Fibroblast of skin of abdomen (primary cell): ENCODE measurements at places on chromosomes 1 and 21.

DNA sequence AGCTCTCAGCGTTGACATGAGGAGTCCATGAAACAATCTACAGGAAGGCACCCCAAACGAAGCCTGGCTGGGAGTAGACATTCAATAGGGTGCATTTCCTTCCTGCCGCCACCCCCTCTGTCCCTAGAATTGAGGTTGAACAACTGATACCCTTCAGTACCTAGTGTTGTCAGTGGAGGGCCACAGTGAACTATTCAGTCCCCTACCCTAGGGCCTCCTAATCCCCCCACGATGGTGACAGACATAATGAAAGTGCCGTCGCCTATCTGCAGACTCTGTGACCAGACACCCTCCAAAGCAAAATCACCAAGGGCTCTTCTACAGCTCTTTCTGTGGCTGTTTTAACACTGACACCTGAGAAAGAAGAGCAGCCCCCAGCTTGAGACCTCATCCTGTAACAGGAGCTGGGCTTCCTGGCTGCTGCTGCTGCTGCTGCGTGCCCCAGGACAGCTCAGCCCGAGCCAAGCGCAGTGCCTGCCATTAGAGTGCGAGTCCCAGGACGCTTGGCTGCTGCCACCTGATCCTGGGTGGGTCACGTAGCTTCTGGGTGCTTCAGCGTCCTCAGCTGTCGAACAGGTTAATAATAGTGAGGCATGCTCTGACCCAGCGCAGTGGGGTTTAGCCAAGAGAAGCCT is 183.0 kb downstream of the ZBTB18 start:
- no peak for DNase-seq

GRCh38 chr1:201429736-201430501 is 8.4 kb upstream of the TNNI1 start:
- no peak for DNase-seq

- DNase-seq: no peak
Observed at GRCh38 chr1:154772606-154773506, 97.2 kb downstream of the KCNN3 start.

DNA sequence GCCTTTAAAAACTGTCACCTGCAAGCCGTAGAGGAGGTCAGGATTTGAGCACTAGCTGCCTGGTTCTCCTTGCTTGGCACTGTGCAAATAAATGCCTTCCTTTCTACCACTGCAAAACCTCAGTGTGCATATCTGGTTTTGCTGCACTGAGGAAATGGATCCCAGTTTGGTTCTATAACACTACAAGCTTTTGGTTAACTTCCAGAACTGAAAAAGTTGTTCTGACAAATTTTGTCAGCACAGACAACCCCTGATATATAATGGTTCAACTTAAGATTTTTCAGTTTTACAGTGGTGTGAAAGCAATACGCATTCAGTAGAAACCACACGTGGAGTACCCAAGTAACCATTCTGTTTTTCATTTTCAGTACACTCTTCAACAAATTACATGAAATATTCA is 29.8 kb upstream of the GALNT2 start:
- no peak for DNase-seq

GRCh38 chr1:47630346-47630745 is 192.5 kb downstream of the FOXD2 start:
- no peak for DNase-seq

DNA sequence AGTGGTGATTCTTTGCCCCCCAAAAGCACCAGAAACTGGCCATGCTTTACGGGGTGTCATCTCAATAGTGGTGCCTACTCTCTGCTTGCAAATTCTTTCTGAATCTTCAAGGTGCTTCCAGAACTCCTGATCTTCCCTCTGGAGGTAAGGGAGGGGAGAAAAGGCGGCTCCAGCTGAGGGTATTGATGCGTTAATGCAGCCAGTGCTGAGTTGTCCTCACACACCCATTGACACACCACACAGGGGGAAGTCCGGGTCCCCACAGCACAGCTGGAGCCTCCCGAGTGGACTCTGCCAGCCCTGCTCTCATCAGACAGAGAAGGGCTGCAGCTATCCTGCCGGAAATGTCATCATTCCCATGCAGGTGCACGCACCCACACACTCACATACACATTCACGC is 1.2 kb downstream of the VSIG8 start:
- DNase-seq: no peak

GRCh38 chr1:156704166-156704711 is 1.1 kb downstream of the CRABP2 start:
- no peak for DNase-seq

DNA sequence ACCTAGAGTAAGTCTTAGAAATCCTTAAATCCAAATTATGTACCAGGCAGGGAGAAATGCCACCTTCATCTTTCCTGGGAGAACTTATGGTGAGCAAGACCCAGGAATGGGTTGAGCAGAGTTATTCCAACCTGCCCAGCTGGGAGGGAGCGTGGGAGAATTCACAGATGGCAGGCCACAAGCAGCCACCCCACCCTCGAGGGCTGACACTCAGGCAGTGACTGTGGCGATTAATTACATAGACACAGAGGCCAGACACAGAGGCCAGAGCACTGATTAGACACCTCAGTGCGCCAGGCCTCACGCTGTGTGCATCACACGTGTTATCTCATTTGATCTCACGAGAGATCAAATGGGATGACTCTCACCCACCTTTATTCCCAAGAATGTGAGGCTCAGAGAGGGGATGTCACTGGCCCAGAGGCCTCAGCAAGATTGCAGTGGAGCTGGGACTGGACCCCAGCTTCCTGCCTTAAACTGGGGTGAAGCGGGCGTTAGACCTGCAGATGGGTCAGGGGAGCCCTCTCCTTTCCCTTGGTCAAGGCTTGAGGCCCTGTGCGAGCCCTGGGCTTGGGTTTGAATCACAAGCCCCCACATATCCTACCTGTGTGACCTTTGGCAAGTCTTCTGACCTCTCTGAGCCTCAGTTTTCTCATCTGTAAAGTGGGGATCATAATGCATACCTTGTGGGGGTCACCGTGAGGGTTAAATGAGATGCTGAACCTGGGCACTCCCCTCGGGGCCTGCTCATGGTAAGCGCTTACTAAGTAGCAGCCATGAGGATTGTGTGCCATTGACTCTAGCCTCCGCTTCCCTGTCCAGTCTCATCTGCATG is 28.8 kb upstream of the PADI4 start:
- no peak for DNase-seq

DNA sequence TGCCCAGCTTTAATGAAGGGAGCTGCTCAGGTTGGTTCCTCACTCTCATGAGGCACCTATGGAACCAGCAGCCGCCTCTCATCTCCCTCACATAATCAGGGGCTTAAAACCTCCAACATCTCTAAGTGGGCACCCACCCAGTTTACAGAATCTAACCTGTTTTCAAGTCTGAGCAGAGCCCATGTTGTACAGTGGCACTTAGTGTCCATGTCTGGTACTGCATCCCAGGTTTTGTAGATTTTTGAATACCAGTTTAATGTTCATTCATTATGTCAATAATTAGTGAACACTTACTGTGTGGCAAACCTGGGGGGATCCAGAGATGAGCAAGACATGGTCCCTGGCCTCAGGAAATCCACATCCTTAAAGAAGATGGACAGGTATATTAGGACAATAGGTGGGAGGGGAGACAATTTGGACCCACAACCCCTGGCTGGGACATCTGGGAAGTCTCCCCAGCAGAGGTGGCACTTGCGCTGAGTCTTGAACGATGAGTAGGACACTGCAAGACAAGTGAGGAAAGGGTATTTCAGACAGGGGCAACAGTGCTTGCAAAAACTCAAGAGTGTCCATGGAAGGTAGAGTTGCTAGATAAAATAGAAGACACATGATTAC is 83.3 kb downstream of the LACTBL1 start:
- peak; percentile 48 for DNase-seq

GRCh38 chr1:30523055-30524020 is 200.0 kb downstream of the MATN1 start:
- peak; percentile 92 for DNase-seq

DNA sequence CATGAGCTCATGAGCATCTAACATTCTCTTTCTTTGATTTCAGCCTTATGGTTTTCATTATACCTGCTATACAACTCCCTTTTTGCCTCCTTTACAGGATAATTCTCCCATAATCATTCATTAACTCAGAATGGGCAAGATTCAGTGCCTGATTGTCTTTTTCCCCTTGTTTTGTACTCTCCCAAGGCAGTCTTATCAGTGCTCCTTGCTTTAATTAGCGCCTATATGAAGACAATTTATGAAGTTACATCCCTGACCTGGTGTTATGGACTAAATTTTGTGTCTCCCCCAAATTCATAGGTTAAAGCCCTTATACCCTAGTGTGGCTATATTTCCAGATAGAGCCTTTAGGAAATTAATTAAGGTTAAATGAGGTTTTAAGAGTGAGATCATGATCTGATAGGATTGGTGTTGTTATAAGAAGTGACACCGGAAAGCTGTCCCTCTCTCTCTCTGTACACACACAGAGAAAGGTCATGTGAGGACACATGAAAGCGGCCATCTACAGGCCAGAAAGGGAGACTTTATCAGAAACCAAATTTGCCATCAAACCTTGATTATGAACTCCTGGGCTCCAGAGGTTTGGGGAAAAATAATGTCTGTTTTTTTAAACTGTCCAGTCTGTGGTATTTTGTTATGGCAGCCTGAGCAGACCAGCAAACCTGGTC is 185.8 kb upstream of the CHODL start:
- DNase-seq: no peak

DNA sequence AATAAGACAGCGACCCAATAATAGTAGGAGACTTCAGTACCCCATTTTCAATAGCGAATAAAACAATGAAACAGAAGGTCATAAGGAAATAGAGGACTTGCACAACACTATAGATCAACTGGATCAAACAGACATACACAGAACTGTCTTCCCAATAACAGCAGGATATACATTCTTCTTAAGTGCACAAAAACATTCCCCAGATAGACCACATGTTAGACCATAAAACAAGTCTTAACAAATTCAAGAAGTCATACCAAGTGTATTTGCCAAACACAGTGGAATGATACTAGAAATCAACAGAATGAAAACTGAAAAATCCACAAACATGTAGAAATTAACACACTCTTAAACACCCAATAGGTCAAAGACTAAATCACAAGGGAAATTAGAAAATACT is 78.0 kb downstream of the LBR start:
- DNase-seq: no peak

DNA sequence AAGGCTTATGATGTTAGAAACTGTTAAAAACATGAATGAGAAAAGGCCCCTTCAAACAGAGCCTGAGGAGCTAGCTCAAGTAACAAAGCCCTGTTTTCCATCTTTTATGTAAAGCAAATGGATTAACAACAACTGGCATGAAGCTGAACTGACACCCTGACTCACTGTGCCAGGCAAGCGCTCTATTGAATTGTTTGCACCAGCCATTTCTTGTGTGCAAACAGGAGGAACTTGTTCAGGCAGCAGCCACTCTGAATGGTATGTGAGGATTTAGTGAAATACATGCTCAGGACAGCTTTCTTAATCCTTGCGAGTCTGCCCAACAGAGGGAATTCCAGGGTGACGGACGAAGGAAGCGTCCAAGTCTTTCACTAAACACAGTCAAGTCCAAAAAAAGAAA is 291.1 kb upstream of the ADGRL2 start:
- DNase-seq: no peak

- DNase-seq: no peak
Observed at GRCh38 chr1:61227857-61228550, 145.6 kb downstream of the NFIA start.

DNA sequence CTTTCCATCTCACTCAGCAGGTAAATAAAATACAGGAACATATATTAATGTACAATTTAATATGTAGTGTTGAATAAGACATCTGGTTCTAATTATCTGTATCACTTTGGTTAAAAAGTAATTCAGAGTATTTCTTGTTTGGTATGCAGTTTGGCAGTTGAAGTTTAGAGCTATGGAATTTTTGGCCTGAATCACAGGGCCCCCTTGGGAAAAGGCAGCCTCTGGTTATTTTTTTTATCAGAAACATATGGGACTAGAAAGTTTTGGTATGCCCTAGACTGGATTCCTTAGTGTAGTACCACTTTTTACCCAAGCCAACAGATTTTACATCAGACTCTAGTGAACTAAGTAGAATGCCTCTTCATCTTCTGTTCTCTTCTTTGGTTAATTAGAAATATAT is 26.4 kb downstream of the CNST start:
- DNase-seq: peak; percentile 99

GRCh38 chr21:45517249-45518065 is 24.8 kb downstream of the SLC19A1 start:
- DNase-seq: no peak

DNA sequence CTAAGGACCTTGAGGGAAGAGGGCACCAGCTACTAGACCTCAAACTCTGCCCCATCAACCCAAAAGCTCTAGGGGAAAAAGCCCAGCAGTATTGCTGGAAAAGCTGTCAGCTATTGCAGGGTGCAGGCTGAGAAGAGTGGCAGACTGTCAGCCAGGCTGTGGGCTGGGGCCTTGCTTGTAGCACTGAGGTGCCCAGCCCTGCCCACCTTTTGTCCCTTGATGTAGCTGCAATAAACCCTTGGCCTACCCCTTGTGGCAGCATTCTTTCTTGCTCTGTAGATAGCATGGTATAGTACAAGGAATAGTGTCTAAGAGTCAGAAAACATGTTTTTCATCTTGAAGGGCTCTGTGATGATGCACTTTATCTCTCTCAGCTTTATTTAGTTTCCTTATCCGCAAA is 39.4 kb downstream of the CDC14A start:
- no peak for DNase-seq

GRCh38 chr1:55803429-55803828 is 588.3 kb upstream of the USP24 start:
- DNase-seq: no peak

GRCh38 chr1:33094971-33095604 is 14.1 kb downstream of the AZIN2 start:
- DNase-seq: peak; percentile 69

- peak; percentile 79 for DNase-seq
Observed at GRCh38 chr1:234978397-234979295, 150.0 kb downstream of the TOMM20 start.

DNA sequence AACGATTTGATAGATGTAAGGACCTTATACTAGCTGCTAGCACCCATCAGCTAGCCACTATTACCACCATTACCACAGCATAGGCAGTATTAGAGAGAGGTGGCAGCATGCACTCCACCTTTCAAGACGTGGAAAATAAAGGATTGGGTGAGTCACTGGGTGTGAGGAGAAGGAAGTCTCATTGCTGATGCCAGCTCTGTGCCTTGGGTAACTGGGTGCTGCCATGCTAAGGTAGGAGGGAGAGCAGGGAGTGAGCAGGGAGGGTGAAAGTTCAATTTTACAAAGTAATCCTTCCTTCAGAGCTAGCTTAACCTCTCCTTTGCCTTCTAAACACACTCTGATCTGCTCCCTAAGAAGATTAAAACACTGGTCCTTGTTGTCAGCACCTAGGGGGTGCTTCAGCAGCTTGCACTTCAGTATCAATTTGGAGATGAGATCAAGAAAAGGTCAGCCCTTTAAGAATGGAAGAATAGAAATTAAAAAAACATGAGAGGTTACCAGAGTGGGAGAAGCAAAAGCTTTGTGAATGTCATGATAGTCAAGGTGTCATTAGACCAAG is 1.8 kb upstream of the LIN9 start:
- no peak for DNase-seq

DNA sequence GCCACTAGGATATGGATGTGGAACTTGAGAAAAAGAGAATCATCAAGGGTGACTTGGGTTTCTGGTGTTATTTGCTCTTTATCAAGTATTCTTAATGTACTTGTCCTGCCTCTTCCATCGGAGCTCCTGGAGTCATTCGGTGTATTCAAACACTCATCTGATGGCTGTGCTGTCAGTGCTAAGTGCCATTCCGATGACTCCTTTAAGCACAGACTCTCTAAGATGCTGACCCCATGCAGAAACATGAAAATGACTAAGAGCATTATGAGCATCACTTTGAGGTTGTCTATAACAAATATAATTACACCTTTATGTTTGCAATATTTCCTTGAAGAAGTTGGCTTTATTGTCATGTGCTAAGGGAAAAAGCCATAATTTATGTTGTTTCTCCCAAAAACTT is 11.3 kb upstream of the RPL5 start:
- DNase-seq: no peak
